ENCODE measurements at places on chromosomes 7 and 10.
A peak's percentile ranks its signal among the peaks of the same experiment; 100 is the strongest.

GRCh38 chr10:92573091-92573797 is 649 bp downstream of the IDE start:
- DNase-seq, result peak; percentile 55

DNA sequence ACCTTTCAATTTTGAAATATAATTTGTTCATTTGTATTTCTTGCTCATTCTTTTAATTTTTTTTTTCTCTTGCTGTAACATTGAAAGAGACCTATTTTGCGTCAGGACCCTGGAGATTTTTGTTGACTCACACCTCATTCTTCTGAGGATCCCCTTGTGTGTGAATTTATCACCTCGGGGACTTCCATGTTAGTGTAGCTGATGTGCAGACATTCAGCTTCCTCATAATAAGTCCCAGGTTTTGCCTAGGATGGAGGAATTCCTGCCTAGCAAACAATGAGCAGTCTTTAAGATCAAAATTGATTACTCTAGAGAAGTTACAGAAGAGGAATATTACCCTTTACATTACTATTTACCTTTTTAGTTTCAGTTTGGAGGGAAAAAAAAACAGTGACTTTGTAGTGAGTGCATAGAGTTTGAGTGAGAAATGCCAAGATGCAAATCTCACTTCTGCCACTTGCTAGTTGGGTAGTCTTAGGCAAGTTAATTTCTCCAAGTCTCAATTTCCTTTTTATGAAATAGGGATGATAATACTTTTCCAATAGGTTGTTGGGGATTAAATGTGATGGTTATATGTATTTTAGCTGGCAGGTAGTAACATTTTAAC is 14.3 kb downstream of the TES start:
- no peak for DNase-seq

- DNase-seq, result no peak
Observed at GRCh38 chr10:71435571-71436267, 39.0 kb downstream of the CDH23 start.

- DNase-seq, result no peak
Observed at GRCh38 chr10:113515161-113515560, 37.7 kb upstream of the HABP2 start.

DNA sequence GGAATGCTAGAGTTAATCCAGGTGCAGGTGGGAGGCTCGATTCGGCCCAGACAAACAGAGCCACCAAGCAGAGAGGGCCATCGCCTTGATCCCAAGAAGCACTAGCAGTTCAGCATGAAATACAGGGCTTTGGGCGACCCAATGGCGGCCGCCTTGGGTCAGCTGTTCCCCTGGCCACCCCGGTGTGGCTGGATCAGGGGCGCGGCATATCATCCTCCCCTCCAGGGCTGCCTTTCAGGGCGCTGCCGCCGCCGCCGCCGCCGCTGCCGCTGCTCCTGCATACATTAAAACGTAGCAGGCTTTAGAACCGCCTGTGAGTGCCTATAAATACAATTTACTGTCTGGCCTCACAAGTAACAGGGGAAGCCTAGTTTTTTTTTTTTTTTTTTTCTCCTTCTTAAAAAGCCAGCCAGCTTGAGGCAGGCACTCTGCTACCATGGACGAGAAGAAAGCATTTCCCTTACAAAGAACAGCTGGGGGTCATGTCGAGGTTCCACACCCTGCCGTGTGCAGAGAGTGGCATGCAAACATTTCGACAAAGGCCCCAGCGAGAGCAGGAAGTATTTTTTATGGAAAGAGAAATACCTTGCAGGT is 57.7 kb upstream of the EFCAB10 start:
- no peak for DNase-seq

- DNase-seq, result no peak
Observed at GRCh38 chr10:90437452-90437851, 420.4 kb downstream of the HTR7 start.

- no peak for DNase-seq
Observed at GRCh38 chr7:80428161-80429054, 83.5 kb downstream of the GNAT3 start.

DNA sequence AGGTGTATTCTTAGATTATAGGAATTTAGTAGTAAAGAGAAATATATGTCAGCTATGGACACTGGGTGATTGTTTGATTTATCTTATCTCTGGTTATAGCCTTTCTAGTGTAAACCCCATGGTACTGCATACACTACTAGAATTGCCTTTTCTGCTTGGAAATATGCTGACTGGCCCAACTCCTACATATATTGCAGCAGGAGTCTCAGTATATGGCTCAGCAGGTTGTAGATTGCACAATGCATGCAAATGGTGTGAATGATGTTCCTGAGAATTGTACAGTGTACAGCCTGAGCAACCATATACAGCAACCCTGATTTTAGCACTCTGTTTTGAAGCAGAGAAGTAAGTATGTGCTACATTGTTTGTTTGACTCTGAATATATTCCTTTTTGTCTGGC is 153.4 kb upstream of the NPY start:
- no peak for DNase-seq

- DNase-seq, result no peak
Observed at GRCh38 chr7:130944997-130945396, 211.0 kb upstream of the KLF14 start.

GRCh38 chr10:52040486-52040885 is 273.6 kb upstream of the DKK1 start:
- DNase-seq, result no peak

DNA sequence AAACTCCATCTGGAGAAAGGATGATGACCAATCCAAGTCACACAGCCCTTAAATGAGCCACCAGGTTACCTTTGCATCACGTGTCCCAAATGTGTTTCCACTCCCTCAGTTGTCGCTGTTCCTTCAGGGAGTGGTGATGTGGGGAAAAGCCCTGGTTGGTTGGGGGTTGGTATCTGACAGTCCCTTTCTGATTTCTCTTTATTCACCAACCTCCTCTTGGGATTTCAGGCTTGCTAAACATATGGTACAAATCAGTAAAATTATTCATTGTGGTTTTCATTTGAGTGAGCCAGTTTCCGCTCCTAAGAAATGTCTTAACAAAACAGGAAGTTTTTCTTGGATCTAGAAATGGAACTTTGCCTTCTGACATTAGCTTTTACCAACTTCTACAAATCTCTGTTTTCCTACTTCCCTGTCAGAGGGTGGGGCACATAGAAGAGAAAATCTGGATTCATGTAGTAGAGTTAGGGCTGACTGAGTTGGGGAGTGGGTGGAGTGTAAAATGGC is 40.0 kb upstream of the KMT2E start:
- no peak for DNase-seq

GRCh38 chr10:26983156-26983555 is 117.1 kb downstream of the ANKRD26 start:
- DNase-seq, result no peak

DNA sequence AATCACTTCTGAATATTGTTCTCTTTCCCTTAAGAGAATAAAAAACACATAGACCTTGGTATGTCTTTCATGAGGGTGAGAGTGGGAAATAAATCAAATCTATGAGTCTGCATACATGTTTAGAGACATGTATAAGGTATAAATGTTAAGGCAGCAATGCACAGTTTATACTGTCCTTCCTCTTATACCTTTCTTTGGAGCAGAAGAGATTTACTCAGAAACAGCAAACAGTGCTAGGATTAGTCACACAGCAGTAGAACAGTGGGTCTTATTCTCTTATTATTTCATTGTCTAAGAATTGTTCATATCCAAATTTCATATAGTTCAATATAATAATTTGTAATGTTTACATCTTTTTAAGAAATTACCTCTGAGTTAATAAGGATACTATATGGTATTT is 126.7 kb upstream of the TMEM196 start:
- no peak for DNase-seq

DNA sequence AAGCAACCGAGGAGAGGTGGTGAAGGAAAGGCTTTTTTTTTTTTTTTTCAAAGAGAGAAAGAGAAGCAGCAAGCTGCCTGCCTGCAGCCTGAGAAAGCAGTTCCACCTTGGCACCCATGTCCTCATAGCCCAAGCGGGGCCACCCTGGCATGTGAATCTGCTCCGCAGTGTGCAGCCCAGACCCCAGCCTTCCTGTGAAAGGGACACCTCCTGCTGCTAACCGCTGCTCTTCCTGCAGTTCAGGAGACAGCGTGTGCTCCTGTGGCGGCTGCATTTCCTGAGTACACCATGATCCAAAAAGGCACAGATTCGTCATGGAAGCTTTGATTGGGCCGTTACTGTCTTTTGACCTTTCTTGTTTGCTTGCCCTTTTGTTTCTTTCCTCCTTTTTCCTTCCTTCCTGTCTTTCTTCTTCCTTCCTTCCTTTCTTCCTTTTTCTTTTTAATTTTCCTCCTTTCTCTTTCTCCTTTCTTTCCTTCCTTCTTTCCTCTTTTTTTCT is 38.1 kb downstream of the IKZF1 start:
- DNase-seq, result peak; percentile 70

GRCh38 chr10:77833225-77833624 is 93.3 kb downstream of the DLG5 start:
- no peak for DNase-seq

- no peak for DNase-seq
Observed at GRCh38 chr7:3232228-3232627, 68.8 kb upstream of the SDK1 start.

- DNase-seq, result no peak
Observed at GRCh38 chr7:18019555-18019954, 8.1 kb downstream of the PRPS1L1 start.

GRCh38 chr10:29297678-29298077 is 8.8 kb downstream of the LYZL1 start:
- no peak for DNase-seq

DNA sequence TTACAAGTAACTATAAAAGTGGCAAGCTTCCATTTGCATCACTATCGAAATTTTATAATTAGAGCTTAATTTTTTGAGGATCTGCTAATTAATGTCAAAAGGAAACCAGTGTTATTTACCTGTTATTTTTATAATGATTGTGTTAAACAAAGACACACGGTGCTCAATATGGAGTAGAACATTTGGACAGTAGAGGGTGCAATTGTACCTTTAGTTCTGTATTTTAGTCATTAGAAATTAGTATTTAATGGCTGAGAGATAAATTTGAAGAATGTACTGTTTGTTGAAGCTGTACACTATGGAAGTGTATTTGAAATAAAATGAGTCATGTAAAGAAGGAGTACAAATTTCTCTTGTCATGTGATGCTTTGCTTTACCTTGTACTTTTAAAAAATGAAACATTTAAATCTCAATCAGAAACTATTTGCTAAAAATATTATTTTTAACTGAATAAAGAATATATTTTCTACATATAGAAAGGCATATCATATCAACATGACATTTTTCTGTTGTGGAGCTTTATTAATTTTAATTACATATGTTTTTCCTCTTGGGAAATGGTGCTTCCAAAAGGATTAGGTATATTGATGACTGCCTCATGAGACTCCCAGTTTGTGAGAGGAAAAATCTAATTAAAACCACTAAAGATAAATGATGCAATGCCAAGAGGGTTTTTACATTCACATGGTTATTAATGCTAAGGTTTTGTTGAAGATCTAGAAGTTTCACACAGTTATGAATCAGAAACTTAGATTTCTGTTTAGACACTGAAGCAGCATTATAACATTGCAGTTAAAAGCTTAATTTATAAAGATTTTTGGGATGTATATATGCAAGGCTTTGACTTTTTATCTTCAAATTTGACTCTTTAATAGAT is 10.4 kb upstream of the PRKG1 start:
- DNase-seq, result no peak

DNA sequence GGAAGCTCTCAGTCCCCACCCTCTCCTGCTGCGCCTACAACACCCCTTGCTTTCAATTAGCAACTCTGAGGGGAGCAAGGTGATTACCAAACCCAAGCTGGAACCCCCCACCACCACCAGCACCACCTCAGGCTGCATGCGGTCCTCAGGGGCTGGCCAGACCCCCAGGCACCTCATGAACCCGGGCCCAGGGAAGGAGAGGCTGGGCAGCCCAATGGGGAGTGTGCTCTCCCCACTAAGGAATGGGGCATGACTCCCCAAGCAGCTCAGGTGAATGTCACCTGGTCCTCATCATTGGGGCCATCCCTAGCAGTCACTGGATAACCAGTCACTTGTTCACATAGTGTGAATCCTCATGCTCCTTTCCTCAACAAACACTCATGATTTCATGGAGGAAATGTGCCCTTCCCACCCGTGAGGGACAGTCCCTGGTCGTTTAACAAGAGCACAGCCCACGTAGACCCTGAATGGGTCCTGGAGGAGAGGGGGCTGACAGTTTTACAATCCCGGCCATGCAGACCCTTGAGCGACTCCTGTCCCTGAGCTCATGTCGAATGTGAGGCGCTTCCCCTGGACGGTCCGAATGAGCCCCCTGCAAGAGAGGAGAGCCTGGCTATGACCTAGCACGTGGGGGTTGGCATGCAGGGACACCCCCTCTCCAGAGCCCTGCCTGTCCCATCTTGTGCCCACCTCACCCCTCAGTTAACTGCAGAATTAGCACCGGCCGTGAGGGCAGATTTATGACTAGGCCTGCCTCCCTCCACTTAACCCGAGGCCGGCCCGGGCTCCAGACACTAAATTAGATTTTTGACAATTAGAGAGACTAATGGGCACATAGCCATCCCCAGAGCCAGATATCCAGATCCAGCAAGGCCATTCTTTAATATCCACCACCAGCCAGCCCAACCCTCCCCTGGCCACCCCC is 29.1 kb downstream of the POLL start:
- no peak for DNase-seq

DNA sequence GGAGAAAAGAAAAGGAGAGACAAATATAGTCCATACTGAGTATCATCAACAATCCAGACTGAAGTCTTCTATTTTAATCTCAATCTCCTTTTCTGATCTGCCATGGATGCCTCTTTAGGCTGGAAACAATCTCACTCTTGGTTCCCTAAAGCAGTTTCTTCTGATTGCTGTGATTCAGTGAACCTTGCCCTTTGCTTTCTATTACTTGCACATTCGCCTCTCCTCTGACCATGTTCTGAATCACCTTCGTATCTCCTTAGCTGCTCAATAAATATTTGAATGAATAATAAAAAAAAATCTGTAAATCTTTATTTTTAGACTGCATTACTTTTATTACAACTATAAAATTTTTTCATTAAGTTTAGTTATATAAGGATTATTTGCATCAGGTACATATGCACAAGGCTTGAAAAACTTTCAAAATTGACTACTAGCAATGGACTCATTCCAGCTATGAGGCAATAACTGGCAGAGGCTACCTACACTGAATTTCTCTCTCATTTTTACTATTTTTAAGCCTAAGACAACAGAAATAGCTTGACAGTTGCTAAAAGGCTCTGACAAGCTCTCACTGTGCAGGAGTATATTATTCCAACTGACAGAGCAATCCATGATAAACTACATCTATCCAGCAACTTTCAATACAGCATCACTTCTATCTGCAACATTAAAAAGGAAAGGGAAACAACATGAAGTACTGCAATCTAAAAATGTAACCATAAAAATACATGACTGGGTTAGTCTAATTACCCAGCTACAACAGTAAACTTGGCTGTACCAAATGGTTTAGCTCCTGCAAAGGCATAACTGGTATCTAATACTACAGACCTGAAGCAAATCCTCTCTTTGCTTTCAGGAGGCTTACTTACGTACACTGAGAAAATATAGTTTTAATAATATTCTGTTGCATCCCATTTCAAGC is 25.6 kb downstream of the TM9SF3 start:
- DNase-seq, result no peak
